ENCODE measurements at places on chromosomes 7 and 10. TPM values are rescaled to one million over a fixed set of nuclear protein-coding genes. Genes with fewer than 3 reads are reported as not detected.

The NT5C3A gene
- total RNA-seq: 15.3 TPM

The CACNB2 gene
- 0.31 TPM for total RNA-seq

The SUN3 gene
- not detected for total RNA-seq

The PTPRZ1 gene
- total RNA-seq: not detected

The HOXA9 gene
- total RNA-seq: not detected

The DENND11 gene
- 9.0 TPM for total RNA-seq

Data from aortic smooth muscle cell (primary cell).